ENCODE measurements at places on chromosomes 6 and 20. TPM values are rescaled to one million over a fixed set of nuclear protein-coding genes. Genes with fewer than 3 reads are reported as not detected.

Gene SOX18
- 52.2 TPM for total RNA-seq

Gene UNC5CL
- 1.6 TPM for total RNA-seq

Gene TPBG
- 14.4 TPM for total RNA-seq

Gene CEP43
- 43.2 TPM for total RNA-seq

Gene FAM217A
- not detected for total RNA-seq

Gene LY6G5C
- 5.0 TPM for total RNA-seq

Gene BTNL2
- total RNA-seq = not detected
